ENCODE measurements at places on chromosomes 2 and 18.

- DNase-seq = no peak
These were observed 414.2 kb upstream of the CHST9 start for GRCh38 chr18:27599202-27599829.

- no peak for DNase-seq
These were observed 8.7 kb downstream of the PTH2R start for GRCh38 chr2:208415255-208415654.

DNA sequence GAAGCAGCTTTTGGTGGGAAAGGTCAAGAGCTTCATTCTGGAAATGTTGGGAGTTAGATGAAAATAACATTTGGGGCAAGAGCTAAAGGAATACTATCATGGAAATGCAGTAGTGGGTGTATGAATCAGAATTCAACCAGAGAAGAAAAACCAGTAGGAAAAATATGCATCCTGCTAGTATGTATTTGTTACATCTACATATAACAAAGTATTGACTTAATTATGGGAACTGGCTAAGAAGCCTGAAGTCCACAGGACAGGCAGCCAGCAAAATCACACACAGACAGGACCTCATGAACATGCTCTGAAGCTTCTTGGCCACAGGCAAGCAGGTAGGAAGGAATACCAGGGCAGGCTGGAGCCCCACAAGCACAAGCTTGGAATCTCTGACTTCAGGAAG lies 185.8 kb downstream of the FBXO15 start:
- DNase-seq = no peak

- no peak for DNase-seq
These were observed 145.4 kb downstream of the ALK start for GRCh38 chr2:29775937-29776336.

DNA sequence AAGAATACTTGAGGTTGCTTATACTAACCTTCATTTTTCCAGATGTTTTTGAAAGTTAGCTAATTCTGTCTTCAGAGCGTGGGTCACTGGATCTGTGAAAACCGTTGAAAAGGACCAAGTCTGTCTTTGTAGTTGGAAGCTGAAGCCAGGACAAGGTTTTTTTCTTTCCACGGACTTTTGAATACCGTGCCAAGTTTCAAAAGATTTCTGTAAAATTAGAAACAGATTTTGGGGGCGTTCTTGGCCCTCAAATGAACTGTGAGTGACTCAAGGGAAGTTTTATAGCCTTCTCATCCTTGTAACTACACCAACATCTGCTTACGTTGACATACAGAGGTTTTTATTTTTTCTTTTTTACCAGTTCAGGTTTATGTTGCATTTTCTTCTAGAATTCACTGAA lies at the start of gene FAP:
Gene FAP (minus strand): TSS at position 152 of the 400 bp plus-strand sequence. CDS start 118 bp downstream, at position 34.
- no peak for DNase-seq

DNA sequence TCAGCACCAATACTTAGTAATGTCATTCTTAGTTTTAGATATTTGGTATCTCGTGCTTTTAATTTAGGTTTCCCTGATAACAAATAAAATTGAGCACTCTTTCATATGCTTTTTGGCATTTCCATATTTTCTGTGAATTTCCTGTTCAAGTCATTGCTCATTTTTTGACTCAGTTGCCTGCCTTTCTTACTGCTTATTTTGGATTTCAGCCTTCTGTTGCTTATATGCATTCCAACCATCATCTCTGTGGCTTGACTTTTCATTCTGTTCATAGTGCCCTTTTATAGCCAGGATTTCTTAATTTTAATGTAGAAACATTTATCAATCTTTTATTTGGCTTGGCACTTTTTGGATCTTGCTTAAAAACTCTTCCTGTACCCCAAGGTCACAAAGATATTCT lies 14.5 kb upstream of the KIF3C start:
- DNase-seq = no peak

DNA sequence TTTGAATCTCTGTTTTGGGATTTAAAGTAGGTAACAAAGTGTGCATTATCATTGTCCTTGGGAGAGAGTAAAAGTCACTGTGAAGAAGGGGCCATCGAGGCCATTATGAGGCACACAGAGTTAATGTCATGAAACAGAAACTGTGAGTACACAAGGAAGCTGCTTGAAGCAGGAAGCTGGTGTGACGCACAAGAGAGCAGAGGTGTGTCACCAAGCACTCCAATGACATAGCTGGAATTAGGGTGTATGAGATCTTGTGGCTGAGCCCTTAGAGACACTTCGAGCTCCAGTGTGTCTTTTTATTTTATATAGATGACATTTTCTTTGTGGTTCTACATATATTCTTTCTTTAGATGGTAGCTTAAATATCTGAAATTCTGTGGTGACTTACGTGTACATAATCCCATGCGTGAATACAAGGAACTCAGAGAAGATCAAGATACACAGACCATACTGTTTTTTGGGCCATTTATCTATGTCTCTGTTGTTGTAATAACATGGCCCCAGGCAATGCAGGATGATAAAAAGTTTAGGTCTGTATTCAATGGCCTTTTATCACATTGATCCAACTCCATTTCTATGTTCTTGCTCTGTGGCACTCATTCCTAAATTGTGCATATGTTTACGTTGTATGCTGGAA lies 164.7 kb upstream of the FAM98A start:
- DNase-seq = no peak
